ENCODE measurements at places on chromosomes 3 and 15.

DNA sequence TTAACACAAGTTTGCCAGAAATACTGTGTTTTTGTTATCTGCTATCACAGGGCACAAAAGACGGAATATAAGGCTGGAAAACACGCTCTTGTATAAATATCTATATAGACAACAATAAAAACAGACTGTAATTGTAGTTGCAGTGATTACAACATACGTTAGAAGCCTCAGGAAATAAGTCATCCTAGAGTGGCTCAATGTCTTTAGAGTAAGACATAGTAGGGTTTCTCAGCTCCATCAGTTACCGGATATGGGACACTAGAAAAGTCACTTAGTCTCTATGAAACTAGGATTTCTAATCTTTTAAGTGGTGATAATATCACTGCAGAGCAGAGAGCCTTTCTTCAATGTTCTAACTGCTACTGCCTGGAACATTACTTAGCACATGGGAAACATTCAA lies 208.8 kb downstream of the STAG1 start:
- DNase-seq = no peak

GRCh38 chr3:1830851-1831250 lies 267.8 kb upstream of the CNTN4 start:
- DNase-seq = no peak

- DNase-seq = no peak
These were observed 358.0 kb downstream of the WDR72 start for GRCh38 chr15:53401503-53401902.

DNA sequence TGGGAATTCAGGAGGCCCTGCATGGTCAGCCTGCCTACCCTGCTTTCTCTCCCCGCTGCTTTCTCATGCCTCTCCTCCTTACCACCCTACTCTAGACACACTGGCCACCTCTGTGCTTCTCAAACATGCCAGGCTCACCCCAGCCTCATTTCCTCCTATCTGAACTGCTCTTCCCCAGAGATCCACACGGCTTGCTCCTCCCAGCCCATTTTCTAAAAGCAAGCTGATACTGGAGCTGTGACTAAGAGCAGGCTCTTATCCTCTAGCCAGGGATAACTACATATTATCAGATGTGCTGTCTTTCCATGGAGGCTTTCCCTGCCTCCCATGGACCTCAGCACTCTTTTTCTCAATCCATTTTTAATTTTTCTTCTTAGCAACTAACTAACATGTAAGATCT lies 85.9 kb downstream of the BOC start:
- no peak for DNase-seq

- DNase-seq = no peak
These were observed 322.5 kb upstream of the COL8A1 start for GRCh38 chr3:99315896-99316295.

GRCh38 chr15:98160236-98160635 lies 199.7 kb downstream of the ARRDC4 start:
- DNase-seq = no peak

GRCh38 chr3:39915027-39915426 lies 105.6 kb downstream of the MYRIP start:
- no peak for DNase-seq

GRCh38 chr3:81851176-81851575 lies 89.7 kb upstream of the GBE1 start:
- DNase-seq = no peak

- no peak for DNase-seq
These were observed 218.9 kb upstream of the THRB start for GRCh38 chr3:24713516-24713915.

DNA sequence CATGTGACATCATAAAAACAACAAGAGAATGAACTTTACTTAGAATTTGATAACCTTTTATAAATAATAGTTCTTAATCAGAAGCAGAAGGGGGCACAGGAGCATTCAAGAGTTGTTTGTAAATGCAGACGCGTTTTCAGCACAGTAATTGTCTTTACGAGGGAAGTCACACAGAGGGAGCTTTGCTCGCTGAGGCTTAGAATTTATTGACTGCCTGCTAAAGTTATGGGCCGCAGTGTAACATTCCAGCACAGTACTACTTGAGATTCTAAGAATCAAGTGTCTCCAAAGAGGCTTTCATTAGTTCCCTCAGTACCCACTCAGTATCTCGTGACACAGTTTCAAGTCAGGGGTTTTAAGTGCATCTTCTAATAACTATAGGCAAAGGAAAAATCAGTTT lies 288.7 kb downstream of the NR2F2 start:
- no peak for DNase-seq

- DNase-seq = no peak
These were observed 50.3 kb downstream of the SERPINI1 start for GRCh38 chr3:167785790-167786189.

DNA sequence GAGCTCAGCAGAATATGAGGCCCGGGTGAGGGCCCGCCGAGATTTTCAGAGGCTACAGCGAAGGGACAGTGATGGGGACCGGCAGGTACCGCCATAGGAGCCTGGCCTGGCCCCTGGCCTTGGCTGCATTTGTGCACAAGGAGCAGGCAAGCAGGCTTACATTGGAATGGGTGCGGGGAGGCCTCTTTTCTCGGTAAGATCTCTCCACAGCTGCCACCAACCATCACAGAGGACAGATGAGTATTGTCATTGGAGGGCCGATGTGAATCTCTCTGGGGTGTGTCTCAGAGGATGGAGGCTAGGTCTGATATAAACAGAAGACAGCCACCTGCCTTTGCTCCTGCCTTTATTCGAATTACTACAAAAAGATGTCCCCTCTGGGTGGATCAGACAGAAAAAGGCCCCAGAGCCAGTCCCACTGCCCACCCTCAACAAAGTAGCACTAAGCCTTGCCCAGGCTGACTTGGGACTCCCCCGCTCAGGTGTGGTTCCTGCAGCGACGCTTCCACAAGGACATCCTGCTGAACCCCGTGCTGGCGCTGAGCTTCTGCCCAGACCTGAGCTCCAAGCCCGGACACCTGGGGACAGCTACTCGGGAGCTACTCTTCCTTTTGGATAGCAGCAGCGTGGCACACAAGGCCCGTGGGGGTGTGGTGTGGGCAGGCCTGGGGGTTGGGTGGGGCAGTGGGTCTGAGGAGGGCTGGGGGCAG lies 5.4 kb downstream of the VWA5B2 start:
- DNase-seq = no peak

GRCh38 chr3:107681396-107681795 lies 158.6 kb downstream of the BBX start:
- DNase-seq = no peak

- no peak for DNase-seq
These were observed 174.5 kb upstream of the TMC3 start for GRCh38 chr15:81548365-81549130.

DNA sequence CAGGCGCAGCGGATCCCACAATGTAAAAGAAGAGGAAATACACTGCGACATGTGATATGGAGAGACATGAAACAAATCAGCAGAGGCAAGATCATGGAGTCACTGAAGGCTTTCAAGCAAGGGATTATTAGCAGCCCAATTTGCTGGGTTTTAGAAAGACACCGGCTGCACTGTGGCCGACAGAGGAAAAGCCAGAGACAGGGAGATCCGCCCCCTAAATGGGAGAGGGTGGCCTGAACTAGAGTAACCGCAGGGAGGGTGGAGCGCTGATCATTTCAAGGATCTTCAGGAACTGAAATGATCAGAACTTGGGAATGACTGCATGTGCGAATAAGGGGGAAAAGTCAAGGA lies 612 bp upstream of the C15orf40 start:
- DNase-seq = no peak

DNA sequence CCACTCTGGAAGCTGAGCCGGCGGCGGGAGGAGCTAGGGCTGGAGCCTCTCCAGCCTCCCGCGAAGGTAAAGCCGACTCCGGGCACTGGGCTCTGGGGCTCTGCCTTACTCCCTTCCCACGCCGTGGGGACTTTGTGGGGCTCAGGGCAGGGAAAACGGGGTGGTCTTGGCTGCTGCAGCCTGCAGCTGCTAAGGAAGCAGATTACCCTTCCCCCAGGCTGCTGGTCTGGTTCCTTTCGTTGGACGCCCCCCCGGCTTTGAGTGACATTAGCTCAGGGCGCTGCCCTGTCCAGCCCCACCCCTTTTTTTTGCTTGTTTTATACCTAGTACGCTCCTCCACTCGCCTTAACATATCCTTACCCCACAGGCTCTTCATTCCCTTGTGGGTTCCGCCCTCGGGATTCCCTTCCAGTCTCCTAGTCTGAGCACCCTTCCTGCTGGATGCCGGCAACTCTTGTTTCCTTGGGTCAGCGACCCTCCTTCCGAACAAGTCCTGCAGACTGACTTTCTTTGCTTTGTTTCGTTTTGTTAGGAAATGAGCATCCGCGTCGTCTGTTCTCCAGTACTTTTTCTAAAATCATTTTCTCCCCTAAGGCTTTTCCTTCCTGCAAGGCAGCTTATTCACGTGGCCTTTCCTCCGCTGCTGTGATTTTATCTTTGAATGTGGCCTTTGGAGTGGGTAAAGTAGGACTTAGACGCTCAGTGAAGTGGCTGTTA lies 551 bp downstream of the DNAJC13 start:
- DNase-seq = peak; percentile 1

GRCh38 chr3:39144748-39145380 lies 8.5 kb downstream of the CSRNP1 start:
- no peak for DNase-seq

GRCh38 chr15:69546182-69546581 lies 93.6 kb downstream of the RPLP1 start:
- DNase-seq = no peak

- no peak for DNase-seq
These were observed 28.4 kb downstream of the FXR1 start for GRCh38 chr3:180940826-180941225.

- no peak for DNase-seq
These were observed 530.9 kb upstream of the CBLB start for GRCh38 chr3:106399761-106400160.

- DNase-seq = no peak
These were observed 11.3 kb downstream of the HDAC11 start for GRCh38 chr3:13491206-13491974.

DNA sequence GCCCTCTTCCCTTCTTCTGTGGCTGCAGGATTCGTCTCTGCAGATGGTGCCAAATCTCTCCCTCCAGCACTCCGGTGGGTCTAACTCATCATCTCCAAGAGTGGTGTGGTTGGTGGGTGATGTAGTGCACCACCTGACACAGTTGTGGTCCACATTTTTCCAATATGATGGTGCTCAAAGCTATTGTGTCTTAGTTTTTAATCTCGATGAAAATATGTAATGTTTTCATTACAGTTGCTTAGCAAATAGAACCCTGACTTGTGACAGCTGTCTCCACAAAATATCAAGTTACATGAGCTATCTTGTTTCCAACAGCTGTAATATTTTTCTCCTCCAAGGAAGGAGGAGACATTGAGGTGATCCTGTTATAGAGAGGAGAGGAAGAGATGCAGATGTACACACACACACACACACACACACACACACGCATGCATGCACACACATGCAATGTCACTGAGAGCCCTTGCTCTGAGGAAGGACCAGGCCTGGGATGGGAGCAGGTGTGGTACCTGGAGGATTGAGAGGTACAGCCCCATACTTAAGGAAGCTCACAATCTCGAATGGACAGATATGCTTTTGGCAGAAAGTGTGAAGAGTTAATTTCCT lies 15.7 kb upstream of the ESYT3 start:
- no peak for DNase-seq

DNA sequence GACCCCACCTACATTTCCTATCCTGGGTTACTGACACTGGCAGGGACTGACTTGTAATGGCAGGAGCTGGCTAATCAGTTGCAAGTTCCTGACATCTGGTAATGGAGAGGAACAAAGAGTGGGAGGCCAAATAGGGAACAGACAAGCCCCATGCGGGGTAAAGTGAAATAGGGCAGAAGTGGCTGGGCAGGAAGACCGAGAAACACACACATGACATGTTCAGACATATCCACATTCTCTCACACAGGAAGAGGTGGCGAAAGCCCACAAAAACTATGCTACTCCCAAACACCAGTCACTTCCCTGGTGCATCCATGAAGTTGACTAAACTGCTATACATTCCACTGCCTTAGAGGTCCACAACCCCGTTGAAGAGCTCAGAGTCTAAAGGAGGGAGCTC lies 394.1 kb upstream of the TBL1XR1 start:
- no peak for DNase-seq

GRCh38 chr3:14153663-14154062 lies 24.7 kb downstream of the XPC start:
- DNase-seq = no peak

DNA sequence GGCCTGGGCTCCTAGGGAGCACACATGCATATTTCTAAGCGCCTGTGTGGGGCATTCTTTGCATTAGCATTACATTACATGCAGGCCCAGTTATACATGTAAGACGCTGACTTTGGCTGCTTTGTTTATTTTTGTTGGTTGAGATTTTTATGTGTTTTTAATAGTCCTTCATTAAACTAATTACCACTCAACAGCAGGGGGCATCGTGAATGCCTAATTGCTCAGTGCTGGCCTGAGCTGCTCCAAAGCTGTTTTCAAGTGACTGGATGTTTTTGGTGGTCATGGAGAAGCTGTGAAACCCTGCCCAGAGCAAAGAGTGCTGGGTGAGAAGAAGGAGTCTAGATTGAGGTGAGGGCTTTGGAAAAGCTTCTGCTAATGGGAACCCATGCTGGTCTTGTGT lies 41.5 kb downstream of the GPD1L start:
- DNase-seq = no peak

DNA sequence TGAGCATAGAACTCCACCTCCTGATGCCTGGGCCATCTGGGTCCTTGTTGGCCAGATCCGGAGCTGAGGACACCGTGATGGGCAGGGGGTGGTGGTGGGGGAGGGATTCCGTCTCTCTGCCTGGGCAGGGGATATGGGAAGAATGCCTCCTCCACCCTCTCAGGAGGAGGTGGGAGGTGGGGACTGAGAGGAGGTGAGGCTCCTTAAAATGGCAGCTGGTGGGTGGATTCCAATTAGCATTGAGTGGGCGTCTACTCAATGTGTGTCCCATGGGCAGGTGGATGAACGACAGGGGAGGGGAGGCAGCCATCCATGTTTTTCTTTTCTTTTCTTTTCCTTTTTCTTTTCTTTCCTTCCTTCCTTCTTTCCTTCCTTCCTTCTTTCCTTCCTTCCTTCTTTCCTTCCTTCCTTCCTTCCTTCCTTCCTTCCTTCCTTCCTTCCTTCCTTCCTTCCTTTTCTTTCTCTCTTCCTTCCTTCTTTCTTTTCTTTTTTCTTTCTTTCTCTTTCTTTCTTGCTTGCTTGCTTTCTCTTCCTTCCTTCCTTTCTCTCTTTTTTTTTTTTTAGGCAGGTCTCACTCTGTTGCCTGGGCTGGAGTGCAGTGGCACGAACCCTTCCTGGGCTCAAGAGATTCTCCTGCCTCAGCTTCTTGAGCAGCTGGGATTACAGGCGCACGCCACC lies 5.0 kb downstream of the SLC28A1 start:
- no peak for DNase-seq

DNA sequence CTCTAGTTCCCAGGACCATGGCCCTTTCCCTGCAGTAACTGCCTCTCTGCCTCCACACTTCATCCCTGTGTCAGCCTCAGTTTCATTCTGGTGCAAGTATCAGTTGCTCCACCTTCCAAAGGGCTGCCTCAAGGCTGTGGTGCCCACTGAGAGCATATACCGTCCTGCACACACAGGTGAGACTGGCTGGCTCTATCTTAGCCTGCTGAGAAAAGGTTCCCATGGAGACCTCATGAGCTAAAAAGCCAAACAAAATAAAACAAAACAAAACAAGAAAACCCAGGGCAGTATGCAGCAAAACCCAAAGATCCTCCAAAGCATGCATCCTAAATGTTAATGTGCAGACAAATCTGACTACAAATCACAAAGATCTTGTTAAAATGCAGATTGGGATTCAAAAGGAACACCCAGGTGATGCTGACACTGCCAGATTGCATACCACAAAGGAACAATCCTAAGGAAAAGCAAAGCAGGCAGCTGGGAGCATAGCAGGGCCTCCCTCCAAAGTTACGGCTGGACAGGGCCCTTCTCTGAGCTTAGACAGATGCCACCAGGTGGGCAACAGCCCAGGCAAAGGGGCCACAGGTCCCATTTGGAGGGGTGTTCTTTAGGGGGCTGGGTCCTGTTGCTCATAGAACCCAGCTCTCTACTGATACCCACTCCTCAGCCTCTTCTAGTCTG lies 76.3 kb upstream of the SLCO2A1 start:
- DNase-seq = no peak

All from activated T-helper 1 cell treated with Interleukin-2 at 50 U/mL for 16 hours (primary cell).